AG09319 (cell line): ENCODE measurements at places on chromosomes 6 and 20.
A peak's percentile ranks its signal among the peaks of the same experiment; 100 is the strongest.

GRCh38 chr6:138953451-138953850, 34.6 kb downstream of the REPS1 start:
- DNase-seq = no peak

DNA sequence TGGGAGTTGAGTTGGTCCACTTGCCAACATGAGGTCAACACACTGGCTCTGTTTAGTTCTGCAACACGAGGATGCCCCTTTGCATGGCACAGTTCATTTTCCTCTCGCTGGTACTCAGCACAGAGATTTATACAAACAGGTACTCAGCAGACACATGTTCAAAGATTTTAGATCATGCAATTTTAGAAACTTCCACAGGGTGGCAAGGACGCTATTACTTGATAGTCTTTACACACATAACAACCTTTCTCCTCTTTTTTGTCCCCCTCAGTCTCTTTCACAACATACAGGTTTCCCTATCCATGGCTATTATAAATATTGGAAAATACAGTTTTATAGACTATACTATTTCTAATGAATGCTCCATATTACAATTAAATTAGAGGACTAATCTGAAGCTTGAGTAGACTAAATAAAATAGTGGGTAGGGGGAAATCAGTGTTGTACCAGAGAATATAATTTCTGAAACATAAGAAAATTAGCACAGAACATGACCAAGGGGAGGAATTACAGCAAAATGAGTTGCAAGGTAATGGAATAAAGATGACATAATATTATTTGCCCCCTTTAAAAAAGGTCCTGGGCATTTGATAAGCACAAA, 331.8 kb upstream of the BTBD3 start:
- DNase-seq = no peak

- DNase-seq = no peak
These were observed at the start of gene TNF for GRCh38 chr6:31575335-31575901. Gene TNF (plus strand): TSS chr6:31575565. CDS start chr6:31575742, 177 bp downstream.

DNA sequence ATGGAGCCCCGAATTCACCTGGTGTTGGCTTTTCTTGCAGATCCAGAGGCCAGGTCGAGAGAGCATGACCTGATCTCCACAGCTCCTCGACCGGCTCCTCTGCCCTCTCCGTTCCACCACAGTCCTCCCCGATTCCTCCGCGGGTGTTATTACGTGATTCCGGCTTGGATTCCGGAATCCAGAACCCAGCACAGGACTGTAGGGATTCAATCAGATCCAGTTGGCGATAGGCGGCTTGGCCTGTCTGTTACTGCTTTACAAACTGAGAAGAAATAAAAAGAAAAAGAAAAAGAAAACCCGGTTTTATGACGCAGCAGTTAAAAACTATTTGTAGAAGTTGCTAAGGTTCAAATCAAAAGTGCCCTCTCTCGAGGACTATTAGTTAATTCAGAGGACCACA, 222.7 kb downstream of the EYA2 start:
- DNase-seq = no peak

GRCh38 chr6:65416621-65417020, 290.4 kb downstream of the EYS start:
- DNase-seq = no peak

GRCh38 chr6:21908161-21908848, 314.8 kb downstream of the SOX4 start:
- DNase-seq = no peak

DNA sequence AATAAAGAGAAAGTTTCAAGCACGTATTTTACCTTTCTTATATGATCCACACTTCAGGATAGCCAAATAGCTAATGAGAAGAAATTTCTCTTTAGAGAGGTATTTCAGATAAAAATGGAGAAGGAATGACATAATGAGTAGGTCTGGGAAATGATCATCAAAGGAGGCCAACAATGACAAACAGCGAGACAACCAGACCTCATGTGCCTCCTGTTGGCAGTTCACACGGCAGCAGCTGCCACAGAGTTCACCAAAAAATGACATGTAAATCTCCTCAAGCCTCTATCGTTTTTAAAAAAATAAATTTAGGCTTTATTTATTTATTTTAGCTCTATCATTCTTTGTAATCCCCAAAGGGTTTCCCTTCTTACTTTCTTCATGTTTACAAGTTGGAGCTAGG, 47.7 kb downstream of the SLC2A12 start:
- no peak for DNase-seq

GRCh38 chr6:4672772-4673171, 103.4 kb upstream of the CDYL start:
- peak; percentile 16 for DNase-seq

- DNase-seq = no peak
These were observed 596 bp downstream of the GATA5 start for GRCh38 chr20:62475027-62475771.

GRCh38 chr20:57205606-57206219, 60.7 kb downstream of the BMP7 start:
- peak; percentile 24 for DNase-seq

DNA sequence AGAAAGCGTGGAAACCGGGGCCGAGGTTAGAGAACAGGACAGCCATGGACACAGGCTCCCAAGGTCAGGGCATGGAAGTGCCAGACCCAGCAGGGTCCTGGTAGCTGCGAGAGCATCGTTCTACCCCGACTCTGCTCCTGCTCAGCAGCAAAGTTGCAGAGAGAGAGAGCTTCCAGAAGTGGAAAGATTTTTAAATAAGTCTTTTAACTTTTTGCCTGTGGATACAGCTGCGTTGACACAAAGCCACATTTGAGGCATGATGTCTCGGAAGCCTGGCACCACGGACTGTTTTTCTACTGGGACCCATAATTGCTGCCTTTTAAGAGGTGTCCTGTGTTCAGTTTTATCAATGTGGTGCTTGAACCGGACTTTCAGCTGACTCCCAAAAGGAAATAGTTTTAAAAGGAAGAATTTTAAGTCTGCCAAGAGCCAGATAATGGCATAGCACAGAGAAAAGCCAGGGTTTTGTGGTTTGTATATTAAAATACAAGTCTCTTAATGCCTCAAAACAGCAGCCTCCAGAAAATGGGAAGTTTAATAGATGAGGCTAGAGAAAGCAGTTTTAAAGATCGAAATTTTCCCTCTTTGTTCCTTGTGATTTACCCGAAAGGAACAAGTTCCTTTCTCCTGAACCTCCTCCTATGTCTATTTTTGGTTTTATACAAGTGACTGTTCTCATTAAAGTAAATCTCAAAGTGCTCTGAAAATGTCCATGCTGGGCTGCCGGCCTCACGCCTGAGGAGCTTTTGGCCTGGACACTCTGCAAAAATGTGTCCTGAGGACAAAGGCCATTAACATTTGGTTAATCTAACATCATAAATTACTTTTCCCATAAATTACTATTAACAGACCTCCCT, 91.5 kb downstream of the RIN2 start:
- no peak for DNase-seq

- peak; percentile 41 for DNase-seq
These were observed at the start of gene ZFP64 for GRCh38 chr20:52191132-52191915. Gene ZFP64 (minus strand): TSS chr20:52191779. CDS start chr20:52191636, 143 bp downstream.

DNA sequence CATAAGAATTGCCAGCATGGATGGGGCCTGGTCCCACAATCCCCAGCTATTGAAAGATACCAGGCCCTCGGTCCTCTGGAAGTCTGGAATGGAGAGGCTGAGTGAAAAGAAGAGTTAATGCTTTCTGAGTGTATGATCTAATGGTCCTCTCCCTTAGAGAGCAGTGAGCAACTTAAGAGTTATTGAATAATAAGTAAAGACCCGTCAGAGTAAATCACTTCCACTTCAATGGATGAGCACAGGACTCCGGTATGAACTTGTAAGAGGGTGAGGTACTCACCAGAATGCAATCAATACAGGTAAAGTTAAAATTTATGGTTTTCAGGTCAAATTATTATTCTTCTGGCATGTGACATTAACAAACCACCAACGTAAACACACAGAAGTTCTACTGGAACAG, 39.9 kb downstream of the FAXC start:
- no peak for DNase-seq

DNA sequence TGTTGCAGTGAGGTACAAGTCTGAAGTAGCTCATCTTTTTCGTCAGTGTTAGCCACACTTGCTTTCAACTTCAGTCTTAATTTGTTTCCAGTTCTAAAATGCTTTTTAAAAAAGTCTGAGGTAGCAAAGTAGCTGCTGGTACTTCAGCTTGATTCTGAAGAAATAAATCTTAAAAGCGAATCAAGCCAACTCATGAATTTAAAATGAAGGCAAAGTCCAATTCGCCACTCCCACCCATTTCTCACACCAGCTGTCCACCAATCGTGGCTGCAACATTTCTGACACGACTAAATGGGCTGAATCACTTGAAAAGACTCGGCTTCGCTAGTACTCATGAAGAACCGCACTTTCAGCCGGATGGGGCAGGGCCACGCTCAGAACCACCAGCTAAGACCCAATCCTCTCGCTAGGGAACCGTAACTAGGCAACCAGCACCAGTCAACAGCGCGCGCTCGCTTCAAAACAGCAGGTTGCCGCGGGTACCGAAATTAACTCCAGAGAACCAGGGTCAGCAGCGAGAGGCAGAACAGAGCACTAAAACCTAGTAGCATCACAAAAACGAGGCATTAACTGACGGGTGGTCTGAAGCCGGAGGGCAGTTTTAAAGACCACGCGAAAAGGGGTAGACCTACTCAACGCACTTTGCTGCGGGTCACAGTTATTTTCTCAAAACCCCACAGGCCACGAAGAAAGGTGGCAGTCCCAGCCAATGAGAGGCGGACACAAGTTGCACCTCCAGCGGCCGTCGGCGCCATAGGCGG, 900 bp downstream of the BCLAF1 start:
- DNase-seq = peak; percentile 86

GRCh38 chr6:5142131-5142530, 57.0 kb downstream of the PPP1R3G start:
- DNase-seq = no peak

DNA sequence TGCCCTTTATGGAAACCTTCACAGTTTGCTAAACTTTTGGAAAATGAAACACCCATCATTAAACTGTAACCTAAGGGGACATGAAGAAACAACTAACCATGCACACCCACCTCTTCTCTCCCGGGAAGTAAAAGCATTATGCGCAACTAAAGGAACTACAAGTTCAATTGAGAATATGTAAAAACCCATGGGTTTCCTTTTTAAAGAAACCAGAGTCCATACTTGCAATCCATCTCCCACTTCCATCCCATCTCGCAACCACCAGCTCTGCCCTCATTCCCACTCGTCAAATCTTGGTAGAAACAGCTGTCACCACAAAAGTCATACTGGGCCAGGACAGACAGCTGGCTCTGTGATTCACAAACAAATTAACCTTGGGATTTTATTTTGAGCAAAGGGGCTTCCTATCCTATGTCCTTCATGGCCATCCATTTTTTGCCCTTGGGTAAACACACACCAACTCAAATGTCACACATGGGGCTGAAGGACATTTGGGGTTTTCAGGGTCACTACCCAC, 81.5 kb downstream of the HAO1 start:
- no peak for DNase-seq

GRCh38 chr6:164099269-164099865, 684.8 kb downstream of the QKI start:
- no peak for DNase-seq

DNA sequence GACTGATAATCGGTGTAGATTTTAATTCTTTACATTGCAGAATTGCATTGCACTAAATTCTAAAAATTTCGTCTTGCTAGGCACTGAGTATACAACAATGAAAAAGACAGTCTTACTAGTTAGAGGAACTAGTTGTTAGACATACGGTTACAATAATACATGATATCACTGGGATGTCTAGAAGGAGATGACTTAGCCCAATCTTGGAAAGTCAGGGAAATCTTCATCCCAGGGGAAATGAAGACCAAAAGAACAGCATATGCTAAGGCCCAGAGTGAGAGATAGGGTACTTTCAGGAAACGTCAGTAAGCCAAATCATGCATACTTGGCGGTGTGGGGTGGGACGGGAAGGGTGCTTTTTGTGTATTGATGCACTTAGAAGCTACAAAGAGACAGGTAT, 901 bp downstream of the CEP57L1 start:
- no peak for DNase-seq

DNA sequence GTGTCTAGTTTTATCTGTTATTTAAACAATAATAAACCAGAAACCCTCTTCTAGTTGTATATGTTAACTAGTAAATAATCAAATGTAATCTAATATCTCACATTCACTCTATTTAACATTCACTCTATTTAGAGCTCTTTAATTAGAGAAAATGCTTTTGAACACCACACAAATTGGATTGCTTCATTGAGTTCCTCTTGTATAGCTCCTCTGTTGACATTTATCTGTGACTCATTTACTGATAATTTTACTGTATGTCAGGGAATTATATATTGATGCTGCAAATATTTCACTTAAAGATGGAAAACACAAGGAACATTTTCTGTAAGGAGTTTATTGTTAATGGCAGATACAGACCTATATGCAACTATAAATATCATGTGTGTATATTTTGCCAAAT, 594.6 kb downstream of the COL12A1 start:
- no peak for DNase-seq
